ENCODE measurements at places on chromosomes 7 and 10. TPM values are rescaled to one million over a fixed set of nuclear protein-coding genes. Genes with fewer than 3 reads are reported as not detected.

TDRD1 gene
- 0.88 TPM for total RNA-seq

AMPH gene
- total RNA-seq, result 1.2 TPM

ACHE gene
- 3.6 TPM for total RNA-seq

HPS6 gene
- total RNA-seq, result 20.0 TPM

ODAD2 gene
- 0.44 TPM for total RNA-seq

STEAP2 gene
- 15.8 TPM for total RNA-seq

TAC1 gene
- total RNA-seq, result 2.0 TPM

SSC4D gene
- 2.1 TPM for total RNA-seq

EZH2 gene
- 4.7 TPM for total RNA-seq

SPDYE6 gene
- total RNA-seq, result not detected

GARIN1A gene
- 2.5 TPM for total RNA-seq

WDFY4 gene
- total RNA-seq, result 13.3 TPM

AKR1C3 gene
- 61.8 TPM for total RNA-seq

STAG3 gene
- total RNA-seq, result 3.7 TPM

HOXA10 gene
- 16.3 TPM for total RNA-seq

ZNF467 gene
- total RNA-seq, result 24.5 TPM
